ENCODE measurements at places on chromosomes 4 and X.
A peak's percentile ranks its signal among the peaks of the same experiment; 100 is the strongest.

- DNase-seq = no peak
Measured at GRCh38 chr4:158179465-158179864, 6.6 kb upstream of the GASK1B start.

GRCh38 chr4:127777487-127777886 is 4.6 kb upstream of the HSPA4L start:
- no peak for DNase-seq

DNA sequence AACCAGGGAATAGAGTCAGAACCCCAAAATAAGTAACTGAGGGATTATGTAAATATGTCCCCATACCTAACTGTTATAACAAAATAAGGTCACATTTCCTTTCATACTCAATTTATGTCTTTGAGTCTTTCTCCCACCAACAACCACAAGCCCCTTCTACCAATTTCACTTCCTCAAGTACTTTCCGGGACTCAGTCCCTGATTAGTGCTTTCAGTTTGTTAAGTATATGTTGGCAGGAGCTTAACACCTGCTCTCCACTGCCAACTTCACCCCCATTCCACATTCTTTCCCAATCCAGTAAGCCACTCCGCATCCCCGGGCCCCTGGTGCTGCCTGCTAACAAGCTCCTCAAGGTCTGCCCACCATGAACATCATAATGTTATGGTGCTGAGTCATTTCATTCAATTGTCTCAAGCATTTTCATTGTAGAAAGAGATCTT is 71.3 kb upstream of the SPRY1 start:
- DNase-seq = no peak

DNA sequence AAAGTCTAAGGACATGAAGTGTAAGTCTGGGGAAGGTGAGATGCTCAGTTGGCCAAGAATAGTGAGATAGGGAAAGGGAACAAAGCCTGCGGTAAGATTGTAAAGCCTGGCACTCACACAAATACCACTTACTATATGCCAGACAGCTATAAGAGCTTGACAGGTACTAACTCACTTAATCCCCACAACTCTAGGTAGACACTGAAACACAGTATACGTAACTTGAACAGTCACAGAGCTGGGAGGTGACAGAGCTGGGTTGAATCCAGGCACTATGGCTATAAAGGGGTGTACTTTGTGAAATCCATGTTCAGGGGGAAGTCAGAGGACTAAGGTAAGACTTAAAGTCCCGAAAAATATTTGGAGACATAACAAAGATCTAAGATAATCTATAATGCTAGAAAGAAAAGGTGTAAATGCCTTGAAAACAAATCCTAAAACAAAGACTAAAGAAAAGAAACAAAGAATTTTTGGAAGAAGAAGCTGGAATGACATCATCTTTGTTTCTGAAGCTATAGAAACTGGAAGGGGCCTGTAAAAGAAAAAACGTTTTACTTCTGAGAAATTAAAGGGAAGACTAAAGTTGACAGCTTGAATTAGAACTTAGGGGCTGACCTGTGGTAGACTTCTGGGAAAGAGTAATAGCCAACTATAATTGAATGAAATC is 172.5 kb downstream of the PPP3CA start:
- DNase-seq = no peak

DNA sequence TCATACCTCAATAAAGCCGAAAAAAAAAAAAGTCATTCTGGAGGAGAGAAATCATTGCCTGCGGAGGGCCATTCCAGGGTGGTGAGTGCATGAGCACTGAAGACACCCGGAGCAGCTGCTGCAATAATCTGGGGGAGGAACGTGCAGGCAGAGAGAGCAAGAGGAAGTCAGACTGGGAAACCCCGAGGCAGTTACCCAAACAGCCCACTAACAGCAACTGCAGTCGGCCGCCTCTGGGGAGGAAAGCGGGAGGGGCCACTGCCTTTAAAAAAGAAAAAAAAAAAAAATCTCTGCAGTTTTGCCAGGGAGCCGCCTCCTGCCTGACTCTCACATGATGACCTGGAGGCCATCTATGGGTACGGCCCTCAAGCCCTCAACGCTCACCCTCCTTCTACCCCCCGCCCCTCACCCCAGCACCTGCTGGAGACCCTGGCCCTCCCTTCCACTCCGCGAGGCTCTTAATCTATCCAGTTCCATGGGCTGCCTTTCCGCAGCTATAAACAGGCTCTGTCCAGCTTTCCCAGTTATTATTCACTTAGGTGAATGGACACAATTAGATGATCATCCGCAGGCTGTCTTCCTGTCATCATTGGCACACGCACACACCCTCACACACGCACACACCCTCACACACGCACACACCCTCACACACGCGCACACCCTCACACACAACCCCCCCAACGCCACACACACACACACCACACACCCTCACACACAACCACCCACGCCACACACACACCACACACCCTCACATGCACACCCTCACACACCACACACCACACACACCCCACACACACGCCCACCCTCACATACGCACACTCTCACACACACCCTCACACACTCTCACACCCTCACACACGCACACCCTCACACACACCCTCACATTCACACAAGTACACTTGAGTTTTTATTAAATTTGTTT is 3.4 kb upstream of the AVPR2 start:
- DNase-seq = peak; percentile 64

- no peak for DNase-seq
Measured at GRCh38 chrX:104189837-104190236, 23.6 kb downstream of the FAM199X start.

DNA sequence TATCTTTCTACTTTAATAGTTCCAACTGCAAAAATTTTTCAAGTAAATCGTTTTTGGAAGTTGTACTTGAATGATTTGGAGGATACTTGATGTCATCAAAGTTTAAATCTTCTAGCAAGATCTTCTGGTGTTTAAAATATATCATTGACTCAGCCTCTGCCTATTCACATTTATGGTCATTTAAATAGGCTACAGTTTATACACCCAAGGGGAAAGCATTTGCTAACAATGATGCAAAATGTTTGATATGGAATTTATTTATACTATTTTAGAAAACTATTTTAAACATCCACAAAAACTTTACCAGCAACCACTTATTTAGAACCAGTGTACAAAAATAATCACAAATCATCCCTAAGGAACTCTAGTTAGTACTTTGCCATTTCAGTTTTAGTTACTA is 123.3 kb upstream of the STIM2 start:
- no peak for DNase-seq

- DNase-seq = no peak
Measured at GRCh38 chr4:165328101-165328425, 594 bp downstream of the MSMO1 start.

GRCh38 chrX:85506871-85507270 is 127.4 kb upstream of the POF1B start:
- no peak for DNase-seq

GRCh38 chr4:160142579-160142978 is 1039.7 kb downstream of the RAPGEF2 start:
- no peak for DNase-seq

GRCh38 chr4:18695733-18696527 is 674.4 kb upstream of the LCORL start:
- no peak for DNase-seq

DNA sequence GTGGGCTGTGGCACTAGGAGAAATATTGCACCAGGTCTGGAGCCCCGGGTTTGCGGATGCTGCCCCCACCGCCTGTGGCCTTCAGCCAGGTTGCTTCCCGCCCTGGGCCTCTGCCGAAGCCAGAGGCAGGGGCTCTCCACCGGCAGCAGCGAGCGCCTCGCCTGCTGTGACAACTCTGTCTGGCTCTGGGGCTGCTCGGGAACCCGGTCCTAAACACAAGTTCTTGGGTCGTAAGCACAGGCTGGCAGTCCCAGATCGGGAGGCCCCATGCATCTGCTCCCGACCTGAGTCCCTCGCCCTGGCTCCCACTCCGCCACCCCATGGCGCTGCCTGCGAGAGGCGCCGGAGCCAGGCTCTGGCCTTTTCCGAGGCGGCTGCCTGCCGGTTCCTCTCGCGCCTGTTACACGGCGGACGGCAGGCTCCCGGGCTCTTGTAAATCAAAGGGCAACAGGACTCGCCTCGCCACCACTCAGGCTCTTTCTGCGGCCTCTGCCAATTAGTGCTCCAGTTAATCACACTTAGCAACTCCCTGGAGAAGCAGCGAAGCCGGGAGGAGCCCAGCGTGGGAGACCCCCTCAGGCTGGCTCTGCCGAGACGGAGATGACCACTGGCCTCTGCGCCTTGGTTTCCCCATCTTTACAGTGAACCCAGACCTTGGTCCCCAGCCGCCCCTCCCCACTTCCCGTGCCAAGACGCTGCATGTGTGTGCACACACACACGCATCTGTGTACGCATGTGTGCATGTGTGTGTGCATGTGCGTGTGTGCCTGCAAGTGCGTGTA is 109.2 kb downstream of the DCTD start:
- no peak for DNase-seq

- no peak for DNase-seq
Measured at GRCh38 chr4:6419452-6420028, 52.9 kb downstream of the PPP2R2C start.

GRCh38 chr4:182169572-182169971 is 73.6 kb upstream of the TENM3 start:
- no peak for DNase-seq

DNA sequence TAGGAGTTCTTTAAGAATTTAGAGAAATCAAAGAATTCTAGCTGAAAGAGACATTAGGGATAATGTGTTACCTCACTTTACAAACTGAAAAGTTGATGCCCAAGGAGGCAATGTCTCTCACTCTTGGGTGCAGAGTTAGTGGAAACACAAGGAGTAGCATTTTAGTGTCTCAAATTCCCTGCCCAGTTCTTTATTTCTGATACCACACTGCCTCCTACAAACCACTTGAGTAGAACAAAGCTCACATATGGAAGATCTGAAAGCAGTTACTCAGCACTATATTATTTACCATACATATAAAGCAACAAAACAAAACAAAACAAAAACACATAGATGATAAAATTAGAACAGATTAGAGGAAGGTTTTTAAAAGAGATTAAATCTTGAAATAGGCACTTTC is 124.2 kb downstream of the REELD1 start:
- no peak for DNase-seq

DNA sequence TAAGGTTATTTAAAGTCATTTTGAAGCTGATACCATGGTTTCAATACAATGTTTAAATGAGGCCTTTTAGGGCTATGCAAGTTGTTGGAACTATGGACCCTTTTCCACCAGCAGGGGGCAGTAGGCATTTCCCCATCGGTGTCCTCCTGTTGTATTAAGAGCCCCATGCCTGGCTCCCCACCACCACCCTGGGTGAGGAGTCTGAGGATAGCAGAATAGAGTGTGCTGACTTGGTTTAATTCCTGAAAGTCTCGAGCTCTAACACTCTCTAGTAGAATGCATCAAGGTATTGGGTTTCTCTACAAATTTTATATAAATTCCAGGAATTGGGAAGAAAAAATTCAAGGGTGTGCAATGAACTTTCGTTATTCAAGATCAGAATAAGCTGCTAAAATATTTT is 234.8 kb upstream of the JADE1 start:
- peak; percentile 55 for DNase-seq

- DNase-seq = no peak
Measured at GRCh38 chr4:47075262-47075661, 43.9 kb downstream of the GABRB1 start.

- DNase-seq = no peak
Measured at GRCh38 chr4:97370568-97370967, 772.7 kb downstream of the STPG2 start.

- no peak for DNase-seq
Measured at GRCh38 chr4:82802911-82803310, 4.3 kb upstream of the SCD5 start.

DNA sequence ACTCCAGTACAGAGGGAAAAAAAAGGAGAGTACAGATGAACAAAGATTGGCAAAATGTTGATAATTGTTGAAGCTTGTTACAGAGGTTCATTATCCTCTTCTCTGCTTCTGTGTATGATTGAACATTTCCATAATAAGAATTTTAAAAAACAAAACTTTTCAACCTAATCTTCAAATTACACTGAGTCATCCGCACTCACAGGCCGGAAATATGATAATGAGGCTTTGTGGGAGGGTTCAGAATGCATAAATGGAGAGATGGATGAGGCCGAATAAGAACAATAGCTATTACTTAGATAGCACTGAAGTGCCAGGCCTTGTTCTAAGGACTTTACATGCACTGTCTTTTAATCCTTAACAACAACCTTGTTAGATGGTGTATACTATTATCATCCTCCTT is 4.6 kb upstream of the ERCC6L start:
- no peak for DNase-seq

DNA sequence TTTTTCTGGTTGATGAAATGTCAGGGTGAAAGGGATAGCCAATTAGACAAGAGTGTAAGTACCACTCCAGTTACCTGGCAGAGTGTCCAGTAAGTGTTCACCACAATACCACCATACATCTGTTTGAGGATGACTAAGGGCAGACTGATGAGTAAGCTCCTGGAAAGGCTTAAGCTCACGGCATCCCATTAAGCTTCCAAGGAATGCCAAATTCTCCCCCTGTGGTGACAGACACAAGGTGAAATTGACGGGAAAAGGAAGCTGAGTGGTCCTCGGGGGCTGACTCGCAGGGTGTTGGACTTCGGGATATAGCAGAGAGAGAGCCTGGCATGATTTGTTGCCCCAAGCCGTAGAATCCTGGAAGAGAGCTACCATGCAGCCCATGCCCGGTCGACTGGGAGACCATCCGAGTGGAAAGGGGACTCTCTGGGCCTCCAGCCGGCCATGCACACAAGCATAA is 7.6 kb upstream of the BST1 start:
- no peak for DNase-seq

DNA sequence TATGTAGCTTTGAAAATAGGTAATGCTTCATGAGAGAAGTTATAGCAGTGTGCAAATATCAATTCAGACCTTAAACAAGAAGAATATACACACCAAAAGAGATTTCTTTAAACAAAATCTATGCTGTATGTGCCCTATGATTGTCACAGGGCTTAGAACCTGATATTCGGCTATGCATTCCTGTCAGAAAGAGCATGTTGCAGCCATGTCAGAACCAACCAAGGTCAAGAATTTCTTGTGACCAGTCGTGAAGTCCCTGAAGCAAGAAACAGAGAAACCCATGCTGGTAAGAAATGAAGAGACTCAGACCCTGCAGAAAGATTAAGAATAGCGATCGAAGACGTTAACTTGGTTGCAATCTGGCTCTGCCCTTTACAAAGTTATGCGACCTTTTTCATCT is 210.3 kb upstream of the SPIN4 start:
- DNase-seq = no peak

- no peak for DNase-seq
Measured at GRCh38 chr4:140109737-140110136, 44.2 kb downstream of the MAML3 start.

- DNase-seq = no peak
Measured at GRCh38 chrX:73876911-73877310, 313.9 kb downstream of the CHIC1 start.

DNA sequence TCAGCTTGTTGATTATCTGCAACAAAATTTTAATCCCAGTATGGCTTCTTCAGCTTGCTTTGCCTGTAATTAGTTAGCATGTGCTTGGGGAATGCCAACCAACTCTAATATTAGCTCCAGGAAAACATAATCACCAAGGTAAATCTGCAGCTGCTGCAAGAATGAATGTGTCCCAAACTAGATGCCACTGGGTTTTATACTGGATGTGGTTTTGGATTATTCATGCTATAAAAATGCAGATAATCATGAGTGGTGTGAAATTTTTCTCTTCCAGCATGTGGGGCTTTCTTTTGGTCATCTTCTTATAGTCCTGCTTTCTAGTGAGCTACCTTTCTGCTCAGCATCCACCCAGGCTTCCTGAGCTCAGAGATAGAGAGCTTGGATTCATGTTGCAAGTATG is 295.9 kb upstream of the CASK start:
- no peak for DNase-seq

Data from CD4-positive, alpha-beta T cell treated with Interleukin-2 at 100 ng/mL for 4 hours (primary cell).